Gastrocnemius medialis (tissue), 4 donors: ENCODE measurements at places on chromosomes 2 and 18. TPM values are rescaled to one million over a fixed set of nuclear protein-coding genes. Genes with fewer than 3 reads are reported as not detected.

The WDR43 gene
- 73.5 TPM for total RNA-seq

The CELF4 gene
- total RNA-seq, result not detected

GRCh38 chr18:74436158-74436769 is 20.8 kb downstream of the DIPK1C start:
- no peak for DNase-seq

- no peak for DNase-seq
These were observed 227.9 kb downstream of the PRKCE start for GRCh38 chr2:45879406-45879805.

DNA sequence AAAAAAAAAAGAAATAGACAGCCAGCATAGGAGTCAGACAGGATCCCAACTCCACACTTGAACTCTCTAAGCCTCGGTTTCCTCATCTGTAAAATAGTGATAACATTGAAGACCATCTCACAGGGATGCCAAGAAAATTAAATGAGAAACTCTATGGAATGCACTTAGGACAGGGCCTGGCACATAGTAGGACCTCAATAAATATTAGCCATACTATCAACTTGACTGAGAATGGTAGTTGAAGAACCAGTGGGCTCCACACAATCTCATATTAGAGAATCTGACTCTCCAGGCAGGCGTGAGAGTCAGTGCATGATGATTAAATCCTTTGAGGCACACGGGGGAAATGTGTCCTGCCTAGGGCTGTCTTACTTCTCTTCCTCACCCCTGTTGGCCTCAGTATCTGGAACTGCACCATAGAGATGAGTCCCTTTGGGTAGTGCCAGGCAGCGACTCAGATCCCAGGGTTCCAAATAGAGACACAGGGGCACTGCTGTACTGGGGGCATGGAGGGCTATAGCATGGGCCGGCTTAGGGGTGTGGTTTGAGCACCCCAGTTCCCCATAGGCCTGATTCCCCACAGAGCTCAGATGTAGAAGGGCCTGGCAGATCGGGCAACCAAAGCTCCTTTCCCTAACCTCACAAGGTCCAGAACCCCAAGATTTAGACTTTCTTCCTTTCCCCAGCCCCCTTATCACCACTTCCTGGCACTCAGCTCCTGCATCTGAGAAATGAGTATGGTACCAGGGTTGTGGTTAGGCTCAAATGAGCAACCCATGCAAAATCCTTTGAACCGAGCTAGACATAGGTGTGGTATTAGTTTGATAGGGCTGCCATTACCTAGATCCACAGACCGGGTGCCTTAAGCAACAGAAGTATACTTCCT is 51.3 kb upstream of the CAB39 start:
- no peak for DNase-seq

GRCh38 chr2:137838255-137839092 is 125.8 kb upstream of the HNMT start:
- no peak for DNase-seq
